ENCODE measurements at places on chromosomes 1 and 21.

- DNase-seq, result no peak
These were observed 288.0 kb downstream of the PBX1 start for GRCh38 chr1:164846731-164847691.

DNA sequence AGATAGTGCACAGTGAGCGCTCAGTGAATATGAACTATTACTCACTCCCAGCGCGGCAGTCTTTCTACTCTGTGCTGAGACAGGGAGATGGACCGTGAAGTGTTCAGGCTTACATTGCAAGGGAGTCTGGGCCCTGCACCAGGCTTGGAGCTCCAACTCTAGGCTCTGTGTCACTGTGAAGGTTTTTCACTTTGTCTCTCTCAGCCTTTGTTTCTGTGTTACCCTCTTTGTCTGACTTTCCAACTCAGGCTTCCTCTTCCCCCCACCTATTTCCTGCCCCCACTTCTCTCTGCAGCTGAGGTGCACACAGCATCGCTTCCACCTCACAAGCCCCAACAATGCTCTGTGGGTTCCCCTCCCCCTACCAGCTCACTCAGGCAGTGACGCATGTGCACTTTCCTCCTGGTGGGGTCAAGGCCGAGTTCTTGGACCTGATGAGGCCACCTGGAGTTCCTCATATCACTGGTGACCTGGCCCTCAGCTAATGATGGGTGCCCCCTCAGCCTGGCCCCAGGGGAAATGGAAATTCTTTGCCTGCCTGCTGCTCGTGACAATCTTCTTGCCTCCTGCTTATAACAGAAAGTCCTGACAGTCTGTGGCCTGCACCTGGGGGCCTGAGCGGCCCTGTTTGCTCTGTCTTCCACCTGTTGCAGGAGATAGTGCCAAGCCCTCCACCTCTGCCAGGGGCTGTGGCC, 1.1 kb upstream of the LCK start:
- DNase-seq, result no peak

- DNase-seq, result no peak
These were observed 130.7 kb upstream of the IGSF21 start for GRCh38 chr1:17976854-17977253.

DNA sequence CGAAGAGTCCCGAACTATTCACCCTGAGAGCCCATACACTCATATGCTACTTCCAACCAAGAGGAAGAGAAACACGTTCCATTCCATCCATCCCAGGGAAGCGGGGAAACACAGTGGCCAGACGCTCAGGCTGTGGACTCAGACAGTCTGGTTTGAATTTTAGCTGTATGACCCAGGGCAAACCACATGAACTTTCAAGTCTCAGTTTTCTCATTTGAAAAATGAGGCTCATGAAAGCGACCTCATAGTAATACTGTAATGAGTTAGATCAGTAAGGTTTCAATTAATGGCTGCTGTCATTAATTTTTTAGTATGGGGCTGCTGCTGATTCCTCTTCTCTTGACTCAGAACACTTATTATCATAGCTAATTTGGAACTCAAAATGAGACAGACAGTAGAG, 1.5 kb downstream of the FCRL4 start:
- no peak for DNase-seq

GRCh38 chr1:94084085-94084484, 36.9 kb downstream of the ABCA4 start:
- DNase-seq, result no peak

- no peak for DNase-seq
These were observed 38.2 kb downstream of the TP73 start for GRCh38 chr1:3690282-3691065.

DNA sequence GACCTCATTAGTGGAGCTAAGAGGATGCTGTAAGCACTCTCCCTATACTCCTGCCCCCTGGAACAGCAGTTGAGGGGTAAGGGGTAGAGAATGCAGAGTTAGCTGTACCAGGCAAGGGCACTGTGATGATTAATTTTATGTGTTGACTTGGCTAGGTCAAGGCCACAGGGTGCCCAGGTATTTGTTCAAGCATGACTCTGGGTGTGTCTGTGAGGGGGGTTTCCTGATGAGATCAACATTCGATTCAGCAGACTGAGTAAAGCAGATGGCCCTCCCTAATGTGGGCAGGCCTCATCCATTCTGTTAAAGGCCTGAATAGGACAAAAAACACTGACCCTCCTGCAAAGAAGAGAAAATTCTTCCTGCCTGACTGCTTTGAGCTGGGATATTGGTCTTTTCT, 110.8 kb downstream of the KCND3 start:
- no peak for DNase-seq

DNA sequence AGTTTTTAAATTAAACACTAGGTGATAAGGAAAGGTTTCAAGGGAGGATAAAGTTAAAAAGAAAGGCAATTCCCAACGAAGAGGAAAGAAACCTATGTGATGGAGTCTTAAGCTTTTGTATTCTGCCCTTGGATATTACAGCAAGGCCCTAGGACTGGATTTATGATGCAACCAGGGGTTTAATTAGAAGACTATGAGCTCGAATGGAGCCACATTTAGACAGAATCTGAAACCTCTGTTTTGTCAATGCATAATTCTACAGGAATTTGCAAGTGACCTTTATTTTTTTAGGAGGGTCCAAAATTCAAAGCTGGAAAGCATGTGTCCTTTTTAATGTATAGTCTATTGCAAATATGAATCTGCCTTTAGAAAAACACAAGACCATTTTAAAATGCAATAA, 37.9 kb downstream of the TGFB2 start:
- no peak for DNase-seq

DNA sequence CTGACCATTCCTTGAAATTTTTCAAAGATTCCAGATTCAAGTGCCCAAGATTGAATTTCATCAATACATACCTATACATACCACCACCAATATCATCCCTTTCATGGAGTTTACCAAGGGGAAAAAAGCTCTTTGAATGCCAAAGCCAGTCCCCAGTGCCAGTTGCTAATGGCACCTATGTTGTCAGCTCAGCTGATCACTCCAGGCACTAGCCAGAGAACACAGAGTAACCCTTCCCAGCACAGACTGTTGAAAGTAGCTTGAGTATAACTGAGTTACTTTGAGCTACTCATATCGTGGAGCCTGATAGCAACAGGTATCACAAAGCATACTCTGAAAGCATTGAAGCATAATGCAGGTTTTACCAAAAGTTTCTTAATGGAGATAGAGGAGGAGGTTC, 133.9 kb upstream of the NFIA start:
- no peak for DNase-seq
